NCI-H1930 (cell line): ENCODE measurements at places on chromosomes 1 and 21.
A peak's percentile ranks its signal among the peaks of the same experiment; 100 is the strongest.

- no peak for DNase-seq
Measured at GRCh38 chr1:170580636-170581440, 48.9 kb downstream of the GORAB start.

- DNase-seq: no peak
Measured at GRCh38 chr1:4752059-4752458, 97.7 kb downstream of the AJAP1 start.

DNA sequence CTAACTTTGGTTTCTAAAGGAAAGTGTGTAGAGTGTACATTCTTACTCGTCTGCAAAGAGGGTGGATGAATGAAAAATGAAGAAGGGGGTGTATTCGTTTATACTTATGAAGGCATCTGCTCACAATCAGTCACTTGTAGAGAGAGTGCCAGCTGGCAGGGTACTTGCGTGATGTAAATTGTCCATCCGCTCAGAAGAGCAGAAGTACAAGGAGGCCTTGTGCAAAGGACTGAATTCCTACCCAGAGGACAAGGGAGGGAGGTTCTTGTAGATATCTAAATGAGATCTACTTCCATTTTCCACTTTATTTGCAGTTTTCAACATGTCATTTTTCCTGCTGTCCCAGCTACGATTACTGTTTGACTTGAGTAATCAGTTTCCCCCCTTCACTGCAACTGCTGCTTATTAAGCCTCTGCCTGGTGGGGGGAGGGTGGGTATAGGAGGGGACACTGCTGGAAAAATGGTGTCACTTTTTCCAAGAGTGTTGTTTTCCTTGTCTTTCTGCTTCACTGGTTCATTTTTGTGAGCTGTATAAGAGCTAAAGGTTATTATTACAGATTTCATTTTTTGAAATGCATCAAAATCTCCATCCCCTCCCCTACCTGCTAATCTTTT, 67.3 kb downstream of the LAMC1 start:
- DNase-seq: no peak

DNA sequence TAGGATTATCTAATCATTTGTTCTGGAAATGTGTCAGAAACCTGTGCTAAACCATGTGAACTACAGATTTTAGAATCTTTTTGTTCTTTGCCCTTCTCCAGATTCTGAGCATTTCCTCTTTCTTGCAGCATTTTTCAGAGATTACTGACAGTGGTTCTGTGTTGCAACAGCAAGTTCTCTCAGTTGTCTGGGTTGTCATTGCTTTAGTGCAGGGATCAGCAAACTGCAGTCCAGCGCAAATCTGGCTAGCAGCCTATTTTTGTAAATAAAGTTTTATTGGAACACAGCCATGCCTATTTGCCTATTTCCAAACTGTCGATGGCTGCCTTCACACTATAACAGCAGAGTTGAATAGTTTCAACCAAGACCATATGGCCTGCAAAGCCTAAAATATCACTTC, 66.3 kb upstream of the LRRC8D start:
- DNase-seq: no peak

DNA sequence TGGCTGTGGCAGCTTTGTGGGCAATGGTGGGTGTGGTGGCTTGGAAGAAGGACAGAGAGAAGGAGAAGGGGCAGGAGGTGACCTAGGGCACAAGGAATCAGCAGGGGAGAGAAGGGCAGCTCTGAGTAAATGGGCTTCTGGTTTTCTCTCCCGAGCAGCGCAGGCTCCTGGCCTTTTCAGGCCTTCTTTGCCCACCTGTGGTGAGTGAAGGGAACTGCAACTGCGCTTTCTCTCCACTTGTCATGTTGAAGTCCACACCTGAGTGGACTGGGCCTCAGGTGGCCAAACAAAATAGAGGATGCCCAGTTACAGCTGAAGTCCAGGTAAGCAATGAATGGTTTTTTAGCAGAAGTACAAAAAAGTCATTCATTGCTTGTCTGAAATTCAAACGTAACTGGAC, 29.4 kb upstream of the KCNA10 start:
- peak; percentile 8 for DNase-seq

DNA sequence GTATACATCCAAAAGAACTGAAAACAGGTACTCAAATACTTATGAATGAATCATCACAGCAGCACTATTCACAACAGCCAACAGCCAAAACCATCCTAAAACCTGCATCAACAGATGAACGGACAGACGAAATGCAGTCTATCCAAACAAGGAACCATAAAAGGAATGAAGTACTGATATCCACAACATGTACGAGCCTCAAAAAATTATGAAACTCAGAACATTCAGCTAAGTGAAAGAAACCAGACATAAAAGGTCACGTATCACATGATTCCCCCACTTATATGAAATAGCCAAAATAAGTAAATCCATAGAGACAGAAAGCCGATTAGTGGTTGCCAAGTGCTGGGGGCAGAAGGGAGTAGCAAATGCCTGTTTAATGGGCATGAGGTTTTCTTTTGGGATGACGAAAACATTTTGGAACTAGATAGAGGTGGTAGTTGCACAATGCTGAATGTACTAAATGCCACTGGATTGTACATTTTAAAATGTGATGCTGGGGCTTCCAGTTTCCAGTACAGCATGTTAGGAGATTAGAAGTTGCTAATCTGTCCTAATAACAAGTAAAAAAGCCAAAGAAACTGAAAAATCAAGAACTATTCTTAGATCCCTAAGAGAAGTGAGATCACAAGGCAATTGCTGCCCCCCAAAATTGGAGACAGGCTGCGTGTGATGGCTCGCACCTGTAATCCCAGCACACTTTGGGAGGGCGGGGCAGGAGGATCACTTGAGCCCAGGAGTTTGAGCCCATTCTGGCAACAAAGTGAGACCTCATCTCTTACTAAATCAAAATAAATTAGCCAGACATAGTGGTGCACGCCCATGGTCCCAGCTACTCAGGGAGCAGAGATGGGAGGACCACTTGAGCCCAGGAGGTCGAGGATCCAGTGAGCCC, 25.3 kb downstream of the CLSTN1 start:
- DNase-seq: no peak

DNA sequence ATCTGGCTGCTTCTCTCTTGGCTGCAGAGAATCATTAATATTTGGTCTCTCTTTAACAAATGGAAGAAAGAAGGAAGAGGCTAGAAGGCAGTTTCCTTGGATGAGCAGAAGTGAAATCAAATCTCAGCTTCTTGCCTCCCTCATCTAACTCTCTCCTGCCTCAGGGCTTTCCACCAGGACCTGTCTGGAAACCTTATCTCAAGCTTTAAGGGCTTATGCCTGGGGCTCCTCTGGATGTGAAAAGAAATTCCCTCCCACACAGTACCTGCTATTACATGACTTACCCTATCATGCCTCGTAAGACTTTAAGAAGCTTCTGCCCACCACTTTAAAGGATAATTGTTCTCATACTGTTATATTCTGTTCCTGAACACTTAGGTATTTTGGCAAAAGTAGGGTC, 8.9 kb downstream of the VTCN1 start:
- no peak for DNase-seq

GRCh38 chr1:194295685-194296084, 1109.3 kb upstream of the B3GALT2 start:
- DNase-seq: no peak

- no peak for DNase-seq
Measured at GRCh38 chr1:239091537-239091936, 294.8 kb upstream of the CHRM3 start.

DNA sequence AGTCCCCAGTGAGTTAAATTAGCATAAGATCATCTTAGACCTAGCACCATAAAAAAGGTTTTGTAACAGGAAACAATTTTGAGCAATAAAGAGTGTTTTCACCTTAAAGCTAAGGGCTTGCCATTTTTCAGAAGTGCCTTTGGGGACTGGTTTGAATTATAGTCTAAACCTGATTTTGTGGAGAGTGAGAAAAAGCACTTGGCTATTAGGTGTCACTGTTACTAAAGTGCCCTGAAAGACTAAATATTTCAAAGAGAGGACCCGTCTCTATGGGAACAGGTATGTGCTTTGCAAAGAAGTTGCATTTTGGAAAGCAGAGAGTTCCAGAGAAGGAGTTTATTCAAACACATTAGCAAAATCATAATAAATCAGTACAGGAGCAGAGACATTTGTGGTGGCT, 9.1 kb downstream of the NTNG1 start:
- no peak for DNase-seq

- no peak for DNase-seq
Measured at GRCh38 chr1:75625795-75626194, 14.9 kb upstream of the SLC44A5 start.

- DNase-seq: no peak
Measured at GRCh38 chr1:31027693-31028526, 37.6 kb downstream of the PUM1 start.

- no peak for DNase-seq
Measured at GRCh38 chr1:240630409-240630808, 18.5 kb upstream of the GREM2 start.

- DNase-seq: no peak
Measured at GRCh38 chr1:92691925-92692324, 93.0 kb downstream of the EVI5 start.

GRCh38 chr1:31627301-31627929, 9.9 kb downstream of the HCRTR1 start:
- no peak for DNase-seq

DNA sequence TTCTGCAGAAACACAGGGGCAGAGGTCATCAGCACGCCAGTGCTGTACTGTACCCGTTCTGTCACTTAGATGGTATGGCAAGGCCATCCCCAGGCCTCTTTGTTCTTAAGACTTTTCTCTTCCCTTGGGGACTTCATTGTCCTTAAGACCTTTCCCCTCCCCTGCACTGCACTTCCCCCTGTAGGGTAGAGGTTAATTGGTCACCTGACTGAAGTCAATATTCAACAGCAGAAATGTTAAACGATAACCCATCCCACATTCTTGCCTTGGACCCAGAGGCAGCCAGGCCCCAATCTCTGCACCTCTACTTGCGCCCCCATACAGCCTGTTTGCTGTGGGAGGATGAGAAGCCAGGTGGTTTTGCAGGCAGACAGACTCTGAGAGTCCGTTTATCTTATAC, 10.2 kb downstream of the PHGDH start:
- no peak for DNase-seq

DNA sequence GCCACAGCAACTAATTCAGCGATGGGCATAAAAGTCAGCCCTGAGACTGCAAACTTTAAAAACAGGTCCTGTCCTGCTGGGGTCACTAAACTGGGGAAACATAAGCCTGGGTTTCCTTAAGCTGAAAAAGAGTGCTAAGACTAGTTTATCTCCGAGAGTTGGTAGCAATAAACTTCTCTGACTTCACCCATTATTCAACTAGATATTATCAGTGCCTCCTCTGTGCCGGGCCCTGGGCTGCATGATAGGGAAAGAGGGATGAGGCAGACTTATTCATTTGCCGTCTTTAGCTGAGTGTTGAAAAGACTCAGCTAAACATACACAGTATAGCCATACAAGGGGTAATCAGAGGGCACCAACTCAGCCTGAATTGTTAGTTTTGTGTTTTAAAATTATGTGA, 33.0 kb downstream of the AK2 start:
- no peak for DNase-seq

GRCh38 chr21:40386294-40386911, 460.6 kb downstream of the DSCAM start:
- DNase-seq: no peak

- DNase-seq: no peak
Measured at GRCh38 chr1:18807334-18808063, 52.0 kb downstream of the TAS1R2 start.

DNA sequence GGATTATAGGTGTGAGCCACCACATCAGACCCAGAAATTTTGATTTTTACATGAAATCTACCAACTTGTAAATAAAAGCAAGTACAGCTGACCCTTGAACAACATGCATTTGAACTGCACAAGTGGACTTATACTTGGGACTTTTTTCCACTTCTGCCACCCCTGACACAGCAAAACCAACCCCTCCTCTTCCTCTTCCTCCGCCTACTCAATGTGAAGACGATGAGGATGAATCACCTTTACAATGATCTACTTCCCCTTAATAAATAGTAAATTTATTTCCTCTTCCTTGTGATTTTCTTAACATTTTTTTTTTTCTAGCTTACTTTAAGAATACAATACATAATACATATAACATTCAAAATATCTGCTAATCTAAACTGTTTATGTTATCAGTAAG, 17.5 kb upstream of the YRDC start:
- DNase-seq: no peak

- DNase-seq: peak; percentile 88
Measured at GRCh38 chr1:25232027-25232865, at the start of gene SYF2. Gene SYF2 (minus strand): TSS chr1:25232502. CDS start chr1:25232467, 35 bp downstream.

DNA sequence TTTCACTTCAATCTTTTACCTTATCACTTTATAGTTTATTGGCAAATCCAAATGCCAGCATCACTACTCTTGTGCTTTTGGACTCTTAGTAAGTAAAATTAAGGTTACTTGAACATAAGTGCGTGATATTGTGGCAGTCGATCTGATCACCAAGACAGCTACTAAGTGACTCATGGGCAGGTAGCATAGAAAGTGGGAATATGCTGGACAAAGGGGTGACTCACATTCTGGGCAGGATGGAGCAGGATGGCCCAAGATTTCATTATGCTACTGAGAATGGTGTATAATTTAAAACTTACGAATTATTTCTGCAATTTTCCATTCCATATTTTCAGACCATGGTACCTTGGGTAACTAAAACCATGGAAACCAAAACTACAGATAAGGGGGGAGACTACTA, 120.2 kb downstream of the ROR1 start:
- no peak for DNase-seq

- DNase-seq: no peak
Measured at GRCh38 chr1:9280015-9280860, 12.5 kb upstream of the SPSB1 start.

DNA sequence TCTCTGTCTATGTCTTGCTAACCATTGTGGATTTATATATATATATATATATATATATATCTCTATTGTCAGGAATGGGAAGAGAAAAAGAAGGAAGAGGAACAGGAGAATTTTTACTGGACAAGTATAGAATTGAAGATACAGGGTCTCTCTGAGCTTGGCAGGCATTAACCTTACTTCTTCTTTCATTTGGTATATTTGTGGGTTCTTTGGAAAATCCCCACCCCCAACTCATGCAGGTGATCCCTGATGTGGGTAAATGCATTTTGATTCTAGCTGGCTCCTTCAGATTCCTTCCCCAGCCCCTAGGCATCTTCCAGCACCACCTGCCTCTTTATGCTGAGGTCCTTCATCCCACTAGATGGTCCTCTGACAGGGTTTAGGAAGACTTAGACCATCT, 78.8 kb upstream of the TRABD2B start:
- no peak for DNase-seq

DNA sequence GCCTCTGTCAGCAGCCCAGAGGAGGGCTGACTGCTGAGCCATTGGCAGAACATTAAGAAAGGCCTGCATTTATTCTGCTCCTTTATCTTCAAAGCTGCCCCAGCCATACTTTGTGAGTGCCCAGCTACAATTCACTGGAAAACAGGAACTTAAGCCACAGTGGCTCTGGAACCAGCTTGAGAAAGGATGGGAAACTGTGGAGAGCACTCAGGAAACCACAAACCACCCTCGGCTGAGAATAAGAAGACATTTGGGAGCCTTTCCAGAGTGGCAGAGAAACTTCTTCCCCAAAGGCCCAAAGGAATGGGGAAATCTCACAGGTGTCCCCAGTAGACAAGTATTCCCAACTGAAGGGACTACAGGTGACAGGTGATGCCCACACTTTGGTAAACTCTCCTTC, 1.8 kb downstream of the LAMB3 start:
- DNase-seq: no peak
